Inflammatory macrophage (primary cell): ENCODE measurements at places on chromosomes 5 and 9.
A peak's percentile ranks its signal among the peaks of the same experiment; 100 is the strongest.

GRCh38 chr5:9351546-9351945 lies 194.3 kb downstream of the SEMA5A start:
- no peak for DNase-seq

GRCh38 chr5:68745448-68745847 lies 348.4 kb upstream of the SLC30A5 start:
- no peak for DNase-seq

DNA sequence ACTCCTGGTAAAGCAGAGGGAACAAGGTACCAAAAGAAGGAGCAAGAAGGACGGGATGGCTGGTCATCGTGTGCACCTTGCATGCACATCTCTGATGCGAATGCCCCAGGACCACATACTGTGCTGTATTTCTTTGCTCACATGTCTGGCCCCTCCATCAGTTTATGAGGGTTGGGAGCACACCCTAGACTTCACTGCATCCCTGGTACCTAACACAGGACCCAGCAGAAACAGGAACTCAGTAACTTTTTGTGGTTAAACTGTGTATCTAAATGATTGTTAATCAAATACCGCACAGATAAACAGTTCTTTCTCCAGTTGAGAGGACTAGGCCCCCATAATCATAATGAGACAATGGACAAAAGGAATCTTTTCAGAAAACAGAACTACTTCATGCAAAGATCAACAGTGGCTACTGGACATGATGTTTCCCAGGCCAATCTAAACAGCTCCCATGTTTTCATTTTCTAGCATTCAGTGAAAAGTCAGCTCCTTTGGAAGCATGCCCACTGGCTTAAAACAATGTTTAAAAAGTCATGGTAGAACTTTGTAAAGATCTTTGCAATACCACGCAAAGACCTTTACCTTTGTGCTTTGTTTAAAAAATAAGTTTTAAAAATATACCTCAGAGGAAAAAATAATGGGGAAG lies 55.5 kb upstream of the IFNK start:
- DNase-seq, result no peak

DNA sequence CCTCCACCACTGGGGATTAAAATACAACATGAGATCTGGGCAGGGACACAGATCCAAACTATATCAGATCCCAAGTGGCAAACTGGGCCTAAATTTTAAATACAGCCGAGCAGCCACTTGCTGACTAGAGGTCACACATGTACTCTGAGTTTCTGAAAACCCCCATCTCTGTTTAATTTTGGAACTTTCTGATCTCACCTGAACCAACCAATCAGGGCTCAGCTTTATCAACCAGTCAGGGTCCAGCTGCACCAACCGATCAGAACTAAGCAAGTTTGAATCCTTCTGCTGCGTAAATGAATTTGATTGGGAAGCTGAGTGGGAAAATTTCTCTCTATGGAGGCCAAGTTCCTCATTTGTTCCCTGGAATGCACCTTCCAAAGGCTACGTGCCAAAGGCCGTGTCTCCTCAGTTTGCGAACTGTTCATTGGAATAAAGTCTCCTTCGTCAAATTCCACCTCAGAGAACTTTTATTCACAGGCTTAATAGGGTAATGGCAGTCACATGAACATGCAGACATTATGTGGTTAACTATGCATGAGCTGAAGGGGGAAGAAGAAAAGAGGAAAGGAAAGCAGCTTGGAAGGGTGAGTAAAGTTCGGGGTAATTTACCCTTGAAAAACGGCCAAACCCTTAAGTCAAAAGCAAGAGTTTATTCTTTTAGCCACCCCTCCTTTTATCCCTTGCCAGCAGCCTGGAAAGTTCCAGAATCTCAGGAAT lies 3.7 kb downstream of the CD180 start:
- peak; percentile 77 for DNase-seq

- DNase-seq, result no peak
These were observed 126.5 kb upstream of the CDH18 start for GRCh38 chr5:20114526-20114925.

DNA sequence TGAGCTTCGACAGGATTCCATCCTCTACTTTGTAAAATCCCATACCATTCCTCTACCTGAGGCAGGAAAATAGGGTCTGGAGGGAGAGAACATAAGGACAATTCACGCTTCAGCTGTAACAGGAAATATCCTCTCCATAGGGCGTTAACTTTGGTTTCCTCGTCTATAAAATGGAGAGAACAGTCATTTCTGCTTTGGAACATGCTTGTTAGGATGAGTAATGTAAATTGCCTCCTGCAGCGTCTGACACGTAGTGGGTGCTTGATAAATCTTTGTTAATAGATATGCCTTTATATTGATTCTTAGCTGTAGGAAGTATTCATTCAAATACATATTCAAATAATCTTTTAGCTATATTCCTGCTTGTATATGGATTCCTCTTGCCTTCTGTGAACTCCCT lies 711 bp upstream of the SUB1 start:
- no peak for DNase-seq

- DNase-seq, result peak; percentile 55
These were observed 42.4 kb downstream of the SERINC5 start for GRCh38 chr5:80213466-80213865.

- DNase-seq, result no peak
These were observed 57.6 kb downstream of the FOXD1 start for GRCh38 chr5:73390972-73391371.

DNA sequence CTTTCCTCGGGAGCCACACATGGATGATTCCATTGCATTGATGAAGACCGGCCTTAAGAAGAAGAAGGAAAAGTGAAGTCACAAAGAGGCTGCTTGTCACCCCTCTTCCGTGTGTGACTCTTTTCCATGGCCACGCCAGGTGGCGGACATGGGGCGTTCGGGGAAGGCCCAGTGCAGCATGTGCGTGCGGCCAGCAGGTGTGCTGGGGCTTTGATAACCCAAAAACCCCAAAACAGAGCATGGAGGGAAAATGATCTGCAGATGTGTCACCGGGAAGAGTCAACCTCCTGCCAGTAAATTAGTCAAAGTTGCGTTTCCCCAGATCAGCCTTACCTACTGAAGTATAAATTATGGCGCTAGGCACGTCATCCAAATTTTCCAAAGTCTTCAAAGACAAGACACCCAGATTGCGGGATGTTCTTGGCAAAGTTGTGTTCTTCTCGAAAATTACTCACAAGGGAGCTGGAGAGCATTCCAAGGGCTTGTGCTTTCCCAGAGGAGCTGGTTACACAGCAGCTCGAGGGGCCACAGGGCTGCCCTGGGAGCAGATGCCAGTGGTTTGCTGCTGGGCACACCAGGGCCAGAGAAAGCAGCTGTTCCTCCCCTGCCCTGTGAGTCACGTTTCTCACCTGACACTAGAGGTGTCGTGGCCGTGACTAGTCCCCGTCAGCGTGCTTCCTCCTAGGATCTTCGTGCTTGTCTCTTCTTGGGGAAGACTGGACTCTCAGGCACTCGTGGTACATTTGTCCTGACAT lies 53.9 kb downstream of the IRX2 start:
- DNase-seq, result no peak

GRCh38 chr5:10144040-10144439 lies 105.6 kb downstream of the ATPSCKMT start:
- no peak for DNase-seq

DNA sequence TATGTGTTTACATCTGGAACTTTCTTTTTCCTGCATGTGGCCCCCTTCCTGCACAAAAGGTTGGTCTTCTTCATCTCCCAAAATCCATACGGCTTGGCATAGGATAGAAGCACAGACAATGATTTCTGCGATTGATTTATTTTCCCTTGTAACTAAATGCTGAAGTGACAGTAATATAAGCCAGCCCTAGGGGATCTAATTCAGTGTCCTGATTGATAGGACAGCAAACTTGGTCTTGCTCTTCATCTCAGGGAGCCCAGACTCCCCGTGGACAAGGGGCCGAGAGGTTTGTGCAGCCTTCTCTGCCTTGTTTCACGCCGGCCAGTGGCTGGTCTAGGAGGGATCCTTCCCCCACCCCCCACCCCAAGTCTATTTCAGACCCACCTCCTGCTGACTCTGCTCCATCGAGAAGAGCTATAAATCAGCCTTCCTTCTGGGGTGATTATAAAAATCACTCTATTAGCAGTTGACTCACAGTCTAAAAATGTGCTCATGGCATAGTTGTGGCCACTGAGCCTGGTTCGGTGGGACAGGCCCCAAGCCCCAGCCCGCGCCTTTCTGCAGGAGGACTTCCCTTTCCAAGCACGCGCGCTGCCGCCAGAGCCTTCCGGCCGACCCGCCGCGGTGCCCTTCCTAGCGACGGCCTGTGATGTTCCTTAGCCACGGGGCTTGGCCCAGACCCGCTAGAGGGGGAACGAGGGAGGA lies 89.8 kb upstream of the COL5A1 start:
- peak; percentile 37 for DNase-seq

DNA sequence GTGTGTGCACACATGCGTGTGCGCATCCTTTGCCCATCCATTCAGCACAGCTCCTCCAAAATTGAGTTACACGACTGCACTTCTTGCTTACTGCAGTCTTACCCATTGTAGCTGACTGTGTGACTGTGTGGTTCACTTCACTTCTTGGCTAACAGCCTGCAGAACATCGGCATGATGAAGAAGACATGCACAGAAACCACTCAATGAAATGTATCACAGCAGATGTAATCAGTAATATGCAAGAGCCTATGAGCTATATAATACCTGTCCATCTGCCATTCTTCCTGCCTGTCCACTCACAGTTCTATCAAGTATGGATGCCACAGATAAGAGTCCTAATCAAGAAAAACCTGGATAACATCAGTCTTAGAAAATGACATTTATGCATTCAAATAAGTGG lies 83.9 kb downstream of the TRPM3 start:
- DNase-seq, result no peak

DNA sequence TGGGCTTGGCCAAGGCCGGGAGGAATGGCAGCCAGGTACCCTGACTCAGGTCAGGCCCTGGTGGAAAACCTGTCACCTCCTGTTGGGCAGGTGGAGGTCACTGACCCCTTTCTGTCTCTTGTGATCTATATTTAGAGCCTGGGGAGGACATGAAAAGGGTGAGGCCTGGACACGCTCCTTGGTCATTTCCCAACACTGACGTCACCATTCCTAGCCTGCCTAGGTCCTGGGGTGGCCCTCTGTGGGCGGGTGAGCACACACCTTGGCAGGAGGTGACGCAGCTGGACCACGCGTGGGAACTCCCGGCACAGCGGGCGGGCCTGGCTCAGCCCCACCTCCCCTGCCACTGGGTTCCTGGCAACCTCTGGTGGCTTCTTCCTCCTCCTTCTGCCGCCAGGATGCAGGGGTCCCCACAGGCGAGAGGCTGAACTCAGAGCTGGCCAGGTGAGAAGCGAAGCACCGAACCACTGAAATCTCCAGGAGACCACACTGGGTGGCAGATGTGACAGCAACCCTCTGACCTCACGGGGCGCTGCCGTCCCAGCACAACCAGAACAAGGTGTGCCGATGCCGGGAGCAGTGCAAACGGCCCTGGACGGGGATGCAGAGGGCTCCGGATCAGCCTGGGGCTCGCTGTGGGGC lies 6.4 kb upstream of the RALGDS start:
- no peak for DNase-seq

GRCh38 chr9:92019658-92020057 lies 69.6 kb upstream of the ROR2 start:
- no peak for DNase-seq

DNA sequence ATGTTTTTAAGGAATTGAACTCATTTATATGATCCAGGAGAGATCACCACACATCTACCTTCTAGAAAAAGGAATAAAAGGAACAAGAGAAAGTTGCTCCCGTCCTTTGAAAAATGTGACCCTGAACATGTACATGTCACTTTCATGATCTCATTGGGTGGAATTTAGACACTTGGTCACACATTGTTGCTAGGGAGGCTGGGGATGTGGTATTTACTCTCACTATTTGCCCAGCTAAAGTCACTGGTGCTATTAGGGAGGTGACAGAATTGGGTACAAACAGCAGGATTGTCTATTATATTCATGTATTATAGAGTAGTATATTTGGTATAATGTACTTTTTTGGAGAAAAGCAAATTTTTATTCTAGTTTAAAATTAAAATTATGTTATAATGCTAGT lies 2.1 kb upstream of the CDH10 start:
- DNase-seq, result no peak

DNA sequence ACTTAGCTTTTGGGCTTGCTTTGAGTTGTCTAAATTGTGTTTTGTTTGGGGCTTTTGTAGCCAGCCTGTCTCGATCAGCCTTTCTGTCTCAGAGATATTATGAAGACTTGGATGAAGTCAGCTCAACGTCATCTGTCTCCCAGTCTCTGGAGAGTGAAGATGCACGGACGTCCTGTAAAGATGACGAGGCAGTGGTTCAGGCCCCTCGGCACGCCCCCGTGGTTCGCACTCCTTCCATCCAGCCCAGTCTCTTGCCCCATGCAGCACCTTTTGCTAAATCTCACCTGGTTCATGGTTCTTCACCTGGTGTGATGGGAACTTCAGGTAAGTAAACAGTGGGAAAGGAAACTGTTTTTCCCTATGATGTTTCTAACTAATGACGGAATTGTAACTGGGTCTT lies 48.6 kb downstream of the NUP214 start:
- no peak for DNase-seq

DNA sequence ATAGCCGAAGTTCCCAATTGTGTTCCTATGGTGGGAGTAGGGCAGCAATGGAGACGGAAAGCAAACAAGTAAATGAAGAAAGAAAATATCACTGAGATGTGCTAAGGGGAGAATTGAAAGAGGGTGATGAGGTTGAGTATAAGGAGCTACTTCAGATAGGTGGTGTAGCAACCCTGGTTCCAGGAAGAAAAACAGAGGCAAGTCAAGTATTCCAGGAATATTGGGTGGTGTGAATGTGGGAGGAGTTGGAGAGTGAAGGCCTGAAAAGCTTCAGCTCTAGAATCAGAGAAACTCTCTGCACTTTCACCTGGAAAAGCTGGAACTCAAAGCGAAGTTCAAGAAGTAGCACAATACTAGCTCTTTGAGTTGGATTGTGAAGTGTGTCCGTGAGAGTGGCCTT lies 342.1 kb downstream of the TLE4 start:
- DNase-seq, result no peak

GRCh38 chr5:43301653-43302091 lies 11.5 kb downstream of the HMGCS1 start:
- DNase-seq, result no peak

DNA sequence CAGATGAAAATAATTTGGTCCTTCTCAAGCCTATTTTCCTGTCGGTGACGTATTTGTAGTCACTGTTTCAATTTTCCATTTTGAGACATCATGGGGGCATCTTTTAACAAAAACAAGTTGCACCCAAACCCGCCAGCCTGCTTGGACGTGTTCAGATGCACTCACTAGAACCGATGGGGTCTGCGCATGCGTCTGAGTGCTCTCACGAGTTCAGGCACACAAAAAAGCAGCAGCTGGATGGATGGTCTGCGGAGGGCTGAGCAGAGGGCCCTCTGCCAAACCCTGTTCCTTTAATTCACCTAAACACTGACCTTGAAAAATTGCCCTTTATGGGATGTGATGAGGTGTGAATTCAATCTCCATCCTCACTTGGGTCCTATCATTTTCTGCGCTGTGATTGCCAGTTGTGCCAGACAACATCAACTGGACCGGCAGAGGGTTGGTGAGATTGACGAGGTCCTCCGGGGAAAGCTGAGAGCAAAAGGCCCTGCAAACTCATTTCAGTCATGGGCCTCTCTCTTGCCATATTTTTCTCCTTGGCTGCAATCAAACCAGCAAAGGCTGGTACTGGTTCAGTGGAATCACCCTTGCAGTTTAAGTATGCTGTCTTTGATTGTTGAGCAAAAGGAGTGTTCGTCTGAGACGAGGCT lies 251.9 kb downstream of the NFIB start:
- DNase-seq, result no peak
